ENCODE measurements at places on chromosomes 6 and 20.

DNA sequence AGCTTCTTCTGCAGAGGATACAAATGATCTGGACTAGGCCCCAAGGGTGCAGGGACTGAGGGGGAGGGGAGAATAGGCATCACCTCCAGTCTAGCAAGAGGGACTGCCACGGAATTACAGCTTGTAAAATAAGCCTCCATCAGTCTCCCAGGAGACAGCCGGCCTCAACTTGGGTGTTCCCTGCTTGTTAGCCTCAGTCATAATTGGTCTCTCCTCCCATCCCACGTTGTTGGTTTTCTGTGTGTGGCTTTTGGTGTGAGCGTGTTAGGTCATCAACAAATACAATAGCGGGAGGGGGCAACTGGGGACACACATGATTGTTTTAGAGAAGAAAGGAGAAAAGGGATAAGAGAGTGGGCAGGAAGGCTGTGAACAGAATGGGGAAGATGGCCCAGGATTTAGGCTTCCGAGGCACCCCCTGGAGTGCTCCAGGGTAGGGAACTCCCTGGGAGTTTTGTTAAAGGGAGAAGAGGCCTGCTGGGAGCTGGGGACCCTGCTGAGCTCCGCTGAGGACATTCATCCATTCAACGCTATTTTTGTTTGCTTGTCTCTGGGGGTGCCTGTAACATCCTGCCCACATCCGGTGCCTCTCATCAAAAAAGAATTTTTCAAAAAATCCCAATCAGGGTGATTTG is 9.2 kb downstream of the FOXA2 start:
- peak; percentile 92 for DNase-seq

GRCh38 chr6:13927203-13927602 is 2.5 kb downstream of the RNF182 start:
- DNase-seq, result no peak

GRCh38 chr6:72770959-72771358 is 149.1 kb downstream of the KCNQ5 start:
- DNase-seq, result no peak

DNA sequence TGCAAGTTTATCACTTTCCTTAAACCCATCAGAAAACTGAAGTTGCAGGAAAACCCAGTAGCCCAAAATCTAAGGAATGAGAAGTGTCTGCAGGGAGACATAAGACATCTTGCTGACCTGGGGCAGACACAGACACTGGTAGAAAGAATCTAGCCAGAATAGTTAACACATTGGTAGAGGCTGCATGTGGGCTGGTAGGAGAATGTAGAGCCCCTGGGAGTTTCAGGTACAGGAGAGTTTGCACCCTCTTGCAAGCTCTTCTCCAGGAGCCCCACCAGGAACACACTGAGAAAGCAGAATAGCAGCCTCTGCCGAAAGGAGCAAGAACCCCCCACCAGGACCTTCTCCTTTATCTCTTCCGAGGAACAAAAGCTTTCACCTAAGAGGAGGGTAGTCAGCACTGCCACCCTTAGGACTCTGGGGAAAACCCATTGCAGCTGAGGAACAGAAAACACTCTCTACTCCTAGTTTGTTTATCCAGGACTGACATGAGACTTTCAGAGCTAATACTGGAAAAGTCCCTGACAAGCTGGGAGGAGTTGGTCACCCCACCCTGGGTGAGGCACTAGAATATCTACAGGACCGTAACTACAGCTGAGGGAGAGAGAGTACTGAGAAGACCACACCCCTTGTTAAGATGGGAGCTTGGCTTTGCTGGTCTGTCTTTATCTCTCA is 10.5 kb upstream of the OGFRL1 start:
- DNase-seq, result no peak

DNA sequence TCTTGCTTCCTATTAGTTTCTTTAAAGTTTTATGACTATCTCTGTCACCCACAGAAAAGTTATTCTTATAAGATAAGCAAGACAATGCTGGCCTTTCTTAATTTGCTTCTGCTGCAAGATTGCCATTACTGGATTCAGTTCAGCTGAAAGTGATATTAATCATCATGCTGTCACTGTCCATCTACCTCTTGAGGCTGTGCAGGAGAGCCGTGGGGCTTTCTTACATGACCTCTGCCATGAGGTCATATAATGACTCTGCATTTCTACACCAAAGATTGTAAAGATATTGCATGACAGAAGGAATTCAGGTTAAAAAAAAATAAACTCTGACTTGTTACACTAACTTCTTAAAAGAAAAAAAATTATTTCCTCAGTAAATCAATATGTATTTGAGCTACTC is 106.9 kb downstream of the TRDN start:
- DNase-seq, result no peak

DNA sequence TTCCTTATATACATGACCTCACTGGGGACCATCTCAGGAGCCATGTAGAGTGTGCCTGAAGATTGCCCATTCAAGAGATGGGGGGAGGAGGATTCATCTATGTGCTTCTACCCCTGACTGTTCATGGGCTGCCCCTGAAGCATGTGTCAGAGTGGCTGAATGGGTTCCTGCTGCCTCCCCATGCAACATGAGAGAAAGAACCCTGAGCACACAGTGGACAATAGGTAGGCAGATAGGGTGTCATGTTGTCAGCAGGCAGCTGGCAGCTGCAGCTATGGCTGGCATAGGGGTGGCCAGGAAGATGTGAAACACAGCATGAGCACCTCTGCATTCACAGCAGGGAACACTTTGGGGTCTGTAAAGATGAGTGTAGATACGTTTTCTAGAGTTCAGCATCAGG is 208.4 kb upstream of the CNR1 start:
- DNase-seq, result peak; percentile 94

DNA sequence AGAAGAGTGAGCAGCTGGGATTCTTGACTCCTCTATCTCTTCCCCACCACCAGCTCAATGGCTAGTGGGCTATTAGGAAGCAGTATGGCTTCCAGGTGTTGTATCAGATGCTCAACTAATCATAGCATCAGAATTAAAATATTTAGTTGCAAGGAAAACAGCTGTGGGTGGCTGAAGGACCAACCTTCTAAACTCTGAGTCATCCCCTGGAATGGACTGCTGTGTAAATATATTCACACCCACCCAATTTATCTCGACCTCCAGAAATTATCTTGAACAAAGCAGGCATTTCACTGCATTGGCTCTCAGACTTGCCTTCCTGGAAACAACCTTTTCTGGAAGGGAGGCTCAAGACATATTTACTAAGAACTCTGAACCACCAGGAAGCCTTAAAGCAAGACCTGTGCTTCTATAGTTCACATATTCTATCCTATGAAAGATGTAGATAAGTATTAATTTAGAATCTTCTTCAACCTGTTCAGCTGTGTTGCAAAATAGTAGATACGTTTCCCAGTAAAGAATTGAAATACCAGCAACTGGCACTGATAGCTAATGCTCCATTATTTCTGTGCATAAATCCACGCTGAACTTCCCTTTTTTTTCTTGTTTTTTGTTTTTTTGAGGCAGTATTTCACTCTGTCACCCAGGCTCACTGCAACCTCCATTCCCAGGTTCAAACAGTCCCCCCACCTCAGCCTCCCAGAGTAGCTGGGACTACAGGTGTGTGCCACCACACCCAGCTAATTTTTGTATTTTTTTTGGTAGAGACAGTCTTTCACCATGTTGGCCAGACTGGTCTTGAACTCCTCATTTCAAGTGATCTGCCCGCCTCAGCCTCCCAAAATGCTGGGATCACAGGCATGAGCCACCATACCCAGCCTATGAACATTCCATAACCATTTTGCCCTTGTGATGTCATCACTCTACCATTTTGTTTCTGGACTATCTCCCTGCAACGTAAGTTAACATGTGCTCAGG is 56.9 kb upstream of the CD2AP start:
- no peak for DNase-seq

DNA sequence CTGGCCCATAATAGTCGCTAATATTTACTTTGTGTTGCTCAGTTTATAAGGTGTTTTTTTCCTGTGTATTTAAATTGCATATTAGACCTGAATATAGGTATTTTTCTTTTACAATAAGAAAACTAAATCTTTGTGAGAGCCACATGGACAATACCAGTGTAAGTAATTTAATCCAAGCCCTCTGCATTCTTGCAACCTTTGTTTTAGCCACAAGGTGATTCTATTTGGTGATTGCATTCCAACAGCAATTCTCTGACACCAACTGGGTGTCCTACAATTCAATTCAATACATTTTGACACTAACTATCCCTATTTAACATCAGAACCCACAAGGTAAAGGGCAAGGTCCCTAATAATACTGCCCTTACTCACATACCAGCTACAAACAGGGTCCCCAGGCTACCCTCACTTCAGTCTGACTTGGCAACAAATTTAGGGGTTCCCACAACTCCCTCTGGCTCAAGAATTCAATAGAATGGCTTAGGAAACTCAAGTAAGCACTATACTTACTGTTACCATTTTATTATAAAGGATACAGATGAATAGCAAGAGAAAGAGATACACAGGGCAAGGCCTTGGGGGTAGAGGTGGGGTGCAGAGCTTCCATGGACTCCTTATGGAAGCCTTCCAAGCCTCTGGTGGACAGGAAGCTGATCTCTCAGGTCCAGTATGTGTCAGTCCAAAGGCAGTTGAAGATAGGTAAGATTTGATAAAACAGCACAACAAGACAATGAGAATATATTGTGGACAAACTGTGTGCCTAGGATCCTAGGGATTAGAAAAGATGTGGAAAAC is 169.3 kb downstream of the CD83 start:
- no peak for DNase-seq

DNA sequence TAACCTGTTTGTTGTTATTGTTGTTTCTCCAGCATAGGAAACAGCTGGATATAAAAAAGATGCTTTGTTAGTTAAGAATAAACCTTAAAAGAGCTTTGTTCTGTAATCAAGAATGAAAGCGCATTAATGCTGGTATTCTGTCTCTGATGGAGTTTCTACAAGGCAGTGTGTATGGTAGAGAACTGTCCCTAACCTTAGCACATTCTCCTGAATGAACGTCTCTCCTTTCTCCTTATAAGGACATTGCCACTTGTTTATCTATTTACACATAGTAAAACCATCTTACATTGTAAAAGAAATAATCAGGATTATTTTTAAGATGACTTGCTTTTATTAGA is 33.8 kb upstream of the LCA5 start:
- DNase-seq, result no peak

DNA sequence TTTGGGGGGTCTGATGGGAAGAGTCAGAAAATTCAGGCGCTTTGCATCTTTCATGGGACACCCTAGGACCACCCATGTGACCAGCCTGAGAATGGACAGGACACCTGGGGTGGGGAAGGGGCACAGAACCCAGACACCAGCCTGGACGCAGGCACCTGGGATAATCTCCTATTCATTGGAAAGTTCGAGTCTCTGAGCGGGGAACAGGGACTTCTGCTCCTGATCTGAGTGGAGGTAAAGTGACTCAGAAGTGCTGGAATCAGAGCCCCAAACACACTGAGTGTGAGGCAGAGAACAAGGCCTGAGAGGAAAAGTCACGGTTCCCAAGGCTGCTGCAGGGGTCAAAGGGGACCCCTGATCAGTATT is 1.4 kb downstream of the HLA-B start:
- DNase-seq, result no peak

DNA sequence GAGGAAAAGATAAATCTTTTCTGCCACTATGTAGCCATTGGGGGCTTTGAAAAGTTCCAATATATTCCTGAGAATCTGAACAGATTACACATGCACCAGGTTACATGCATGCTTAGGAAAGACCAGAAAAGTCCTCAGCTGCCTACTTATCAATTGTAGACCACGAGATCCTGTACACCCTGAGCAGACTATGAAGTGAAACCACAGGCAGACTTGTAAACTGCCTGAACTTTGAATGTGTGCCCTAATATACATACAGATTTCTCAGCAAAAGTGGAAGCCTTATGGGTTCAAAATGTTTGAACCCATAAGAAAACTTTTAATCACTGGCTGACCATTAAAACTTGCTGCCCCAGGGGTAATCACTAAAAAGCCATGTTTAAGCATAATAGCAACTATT is 273.5 kb upstream of the RUNX2 start:
- no peak for DNase-seq

DNA sequence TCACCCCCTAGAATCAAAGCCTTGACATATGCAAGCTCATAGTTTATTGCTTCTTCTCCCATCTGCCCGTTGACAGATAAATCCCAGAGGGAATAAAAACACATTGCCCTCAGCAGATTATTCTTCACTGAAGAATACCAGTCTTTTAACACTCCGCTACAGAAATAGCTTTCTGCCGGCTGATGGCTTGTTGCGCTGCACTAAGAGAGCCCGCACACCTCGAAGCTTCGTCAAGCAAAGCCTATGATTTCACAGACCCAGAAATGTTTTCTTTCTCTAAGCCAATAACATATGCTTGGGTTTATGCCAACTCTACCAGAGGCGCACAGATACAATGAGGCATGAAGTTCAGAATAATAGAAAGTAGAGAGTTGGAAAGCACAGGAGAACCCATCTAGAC is 208.9 kb upstream of the FOXQ1 start:
- DNase-seq, result no peak

DNA sequence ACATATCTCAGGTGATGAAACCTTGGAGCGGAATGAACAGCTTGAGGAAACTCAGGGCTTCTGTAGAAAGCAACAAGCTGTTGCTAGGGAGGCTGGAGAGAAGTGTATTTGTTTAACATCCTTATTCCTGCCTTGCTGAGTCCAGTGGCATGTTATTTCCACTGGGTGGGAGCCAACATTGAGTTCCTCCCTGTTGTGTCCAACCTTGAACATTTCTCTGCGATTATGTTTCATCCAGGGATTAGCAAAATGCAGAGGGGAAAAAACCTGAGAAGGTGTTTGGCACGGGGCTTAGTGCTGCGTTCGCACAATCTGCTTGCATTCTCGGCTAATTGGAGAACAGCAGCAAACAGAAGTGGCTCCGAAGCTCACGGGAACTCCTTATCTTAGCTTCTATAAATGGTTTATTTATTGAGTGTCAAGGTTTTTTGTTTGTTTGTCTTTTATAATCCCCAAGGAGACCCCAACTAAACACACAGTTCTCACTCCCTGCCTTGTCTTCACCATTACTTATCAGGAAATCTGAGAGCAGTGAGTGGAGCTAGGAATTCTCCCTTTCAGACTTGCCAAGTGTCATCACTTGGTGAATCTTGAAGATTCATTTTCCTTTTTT is 412.8 kb downstream of the CDC5L start:
- no peak for DNase-seq

DNA sequence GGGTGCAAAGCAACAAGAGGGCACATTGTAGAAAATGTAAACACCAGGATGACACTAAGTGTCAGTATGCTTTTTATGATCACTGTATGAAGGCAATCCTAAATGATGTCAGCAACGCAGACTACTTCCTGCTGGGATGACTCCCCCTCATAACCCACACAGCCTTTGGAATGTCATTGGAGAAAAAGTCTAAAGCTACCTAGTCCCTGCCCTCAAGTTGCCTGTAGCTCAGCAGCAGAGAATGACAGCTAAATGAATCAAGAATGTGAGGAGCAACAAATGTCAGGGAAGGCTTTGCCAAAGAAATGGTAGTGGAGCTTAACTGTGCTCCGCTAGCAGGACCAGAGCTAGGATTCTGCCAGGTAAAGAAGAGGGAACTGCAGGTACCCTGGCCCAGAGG is 555.6 kb downstream of the CD83 start:
- no peak for DNase-seq

DNA sequence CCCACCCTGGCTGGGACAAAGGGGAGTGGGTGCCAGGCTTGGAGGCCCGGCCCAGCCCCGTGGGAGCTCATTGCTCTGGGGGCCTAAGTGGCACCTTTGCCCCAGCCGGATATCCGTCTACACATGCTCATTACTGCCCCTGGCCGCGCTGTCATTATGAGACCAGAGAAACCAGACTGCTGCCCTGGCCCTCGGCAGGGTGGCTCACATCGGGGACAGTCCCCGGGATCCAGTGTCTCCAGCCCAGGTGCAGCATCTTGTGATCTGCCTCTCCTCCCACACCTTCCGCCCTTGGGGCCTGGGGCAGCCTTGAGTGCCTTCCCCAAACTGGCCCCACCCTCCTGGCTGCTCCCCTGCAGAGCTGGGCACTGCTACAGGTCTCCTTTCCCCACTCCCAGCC is 4.9 kb downstream of the SRMS start:
- no peak for DNase-seq

All from NCI-H345 (cell line).